ENCODE measurements at places on chromosomes 6 and 20.
A peak's percentile ranks its signal among the peaks of the same experiment; 100 is the strongest.

DNA sequence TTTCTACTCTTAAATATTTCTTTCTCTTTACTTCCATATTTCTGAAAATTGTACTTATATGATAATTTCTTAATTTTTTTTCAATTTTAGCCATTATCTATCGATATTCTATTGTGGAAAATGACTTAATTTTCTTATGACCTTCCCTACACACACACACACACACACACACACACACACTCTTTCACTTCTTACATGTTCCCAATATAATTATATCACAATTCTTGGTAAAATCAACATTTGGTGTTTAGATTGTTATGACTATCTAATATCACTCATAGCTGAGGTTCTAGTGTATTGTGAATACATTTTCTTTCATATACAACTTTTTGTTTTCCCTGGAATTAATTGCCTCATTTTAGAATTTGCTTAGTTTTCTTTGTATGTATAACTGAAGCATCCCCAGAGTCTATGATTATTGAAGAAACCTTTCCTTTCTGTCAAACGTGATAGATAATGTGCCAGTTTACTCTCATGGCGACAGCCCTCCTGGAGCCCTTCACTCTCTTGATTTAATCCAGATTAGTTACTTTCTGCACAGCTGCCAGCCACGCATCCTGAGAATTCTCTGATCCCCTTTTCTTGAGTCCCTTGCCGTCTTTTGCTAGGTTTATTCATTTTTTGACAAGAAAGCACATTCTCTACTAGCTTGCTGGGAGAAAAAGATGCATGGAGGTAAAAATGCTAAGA, 63.4 kb downstream of the RNF182 start:
- DNase-seq = no peak

DNA sequence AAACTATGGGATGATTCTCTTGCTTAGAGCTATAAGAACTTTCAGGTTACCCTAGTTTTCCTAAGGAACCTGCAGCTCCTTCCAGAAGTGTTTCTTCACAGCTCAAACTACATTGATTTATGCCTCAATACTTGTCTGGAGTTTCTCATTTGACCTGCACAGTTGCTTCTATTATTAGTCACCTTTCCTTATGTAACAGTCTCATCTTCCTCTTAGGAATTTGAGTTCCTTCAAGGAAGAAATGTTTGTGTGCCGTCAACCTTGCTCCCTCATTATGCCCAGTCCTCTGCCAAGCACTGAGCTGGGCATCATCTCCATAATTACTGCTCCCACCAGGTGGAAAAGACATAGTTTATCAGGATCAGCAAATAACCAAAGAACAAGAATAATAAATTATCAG, 466.4 kb downstream of the PKHD1 start:
- no peak for DNase-seq

GRCh38 chr6:91895599-91896285, 1308.9 kb upstream of the MAP3K7 start:
- no peak for DNase-seq

DNA sequence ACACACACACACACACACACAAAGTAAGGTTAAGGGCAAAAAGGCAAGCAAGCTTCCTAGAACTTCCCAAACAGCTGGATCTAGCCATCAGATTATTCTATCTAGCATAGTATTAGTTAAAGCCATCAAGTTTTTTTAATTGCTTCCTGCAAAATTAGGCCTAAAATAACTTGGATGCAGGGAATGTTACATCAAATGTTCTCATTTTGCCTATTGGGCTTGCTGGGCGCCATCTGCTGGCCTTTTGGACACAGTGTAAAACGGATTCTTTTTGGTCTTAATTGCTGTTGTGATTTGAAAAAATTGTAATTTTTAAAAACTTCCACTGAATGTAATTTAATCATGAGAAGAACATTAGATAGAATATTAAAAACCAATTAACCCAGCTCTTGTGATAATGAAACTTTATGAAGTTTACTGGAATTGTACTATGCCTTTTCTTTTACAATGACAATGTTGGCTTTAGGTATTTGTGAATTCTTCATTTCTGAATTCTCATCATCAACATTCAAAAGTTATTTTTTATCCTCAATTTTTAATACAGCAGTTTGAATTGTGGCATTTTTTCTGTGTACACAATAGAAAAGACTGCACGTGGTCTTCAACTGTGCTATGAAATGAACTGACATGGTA, 6.8 kb downstream of the MKKS start:
- DNase-seq = no peak

DNA sequence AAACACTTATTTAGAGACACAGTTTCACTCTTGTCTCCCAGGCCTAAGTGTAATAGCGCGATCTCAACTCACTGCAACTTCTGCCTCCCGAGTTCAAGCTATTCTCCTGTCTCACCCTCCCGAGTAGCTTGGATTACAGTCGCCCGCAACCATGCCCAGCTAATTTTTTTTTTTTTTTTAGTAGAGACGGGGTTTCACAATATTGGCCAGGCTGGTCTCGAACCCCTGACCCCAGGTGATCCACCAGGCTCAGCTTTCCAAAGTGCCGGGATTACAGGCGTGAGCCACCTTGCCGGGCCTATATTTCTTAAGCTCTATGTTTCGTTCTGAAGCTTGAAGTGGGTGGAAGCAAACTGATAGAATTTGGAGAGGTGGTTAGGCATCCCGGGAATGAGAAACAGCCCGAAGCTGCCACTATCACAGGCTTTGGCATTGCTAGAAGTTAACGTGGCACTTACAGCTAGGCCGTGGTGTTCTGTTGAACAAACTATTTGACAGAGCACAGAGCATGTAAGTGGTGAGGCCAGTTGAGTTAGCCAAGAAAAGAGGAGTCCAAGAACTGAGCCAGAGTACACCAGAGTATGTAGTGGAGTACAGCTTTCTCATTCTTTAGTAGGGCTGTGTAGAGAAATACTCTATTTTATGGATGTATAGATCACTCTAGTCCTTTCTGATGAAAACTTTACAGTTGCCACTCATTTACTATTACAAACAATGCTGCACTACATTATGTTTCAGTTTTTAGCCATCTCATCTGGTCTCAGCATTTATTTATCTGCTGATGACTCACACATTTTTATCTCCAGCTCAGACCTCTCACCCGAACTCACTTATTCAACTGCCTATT, 62.0 kb upstream of the HFE start:
- DNase-seq = no peak

GRCh38 chr6:73519926-73520687, 725 bp downstream of the EEF1A1 start:
- DNase-seq = peak; percentile 69

GRCh38 chr20:44574372-44574771, 8.0 kb upstream of the PKIG start:
- no peak for DNase-seq
